Hepatic stellate cell (primary cell): ENCODE measurements at places on chromosomes 7 and 10.

GRCh38 chr7:158805937-158806336 is 23.4 kb downstream of the ESYT2 start:
- no peak for DNase-seq

DNA sequence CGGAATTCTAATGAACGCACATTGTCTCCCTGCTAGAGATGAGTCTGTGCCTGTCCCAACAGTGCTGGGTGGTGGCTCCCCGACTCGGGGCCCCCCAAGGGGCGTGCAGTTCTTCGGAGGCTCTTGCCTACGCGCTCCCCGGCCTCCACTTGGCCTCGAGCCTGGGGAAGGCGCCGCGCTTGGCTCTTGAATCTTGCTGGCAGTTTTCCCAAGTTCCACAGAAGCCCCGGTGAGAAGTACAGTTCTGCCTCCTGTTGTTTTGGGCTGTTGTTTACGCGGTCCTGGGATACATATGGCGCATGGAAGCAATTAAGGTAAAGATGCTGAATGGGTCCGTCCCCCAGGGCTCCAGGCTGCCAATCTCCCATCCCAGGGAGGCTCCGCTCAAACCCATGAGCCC is 32.6 kb upstream of the UNCX start:
- no peak for DNase-seq

GRCh38 chr10:31070691-31071090 is 39.0 kb upstream of the ZNF438 start:
- DNase-seq: no peak

DNA sequence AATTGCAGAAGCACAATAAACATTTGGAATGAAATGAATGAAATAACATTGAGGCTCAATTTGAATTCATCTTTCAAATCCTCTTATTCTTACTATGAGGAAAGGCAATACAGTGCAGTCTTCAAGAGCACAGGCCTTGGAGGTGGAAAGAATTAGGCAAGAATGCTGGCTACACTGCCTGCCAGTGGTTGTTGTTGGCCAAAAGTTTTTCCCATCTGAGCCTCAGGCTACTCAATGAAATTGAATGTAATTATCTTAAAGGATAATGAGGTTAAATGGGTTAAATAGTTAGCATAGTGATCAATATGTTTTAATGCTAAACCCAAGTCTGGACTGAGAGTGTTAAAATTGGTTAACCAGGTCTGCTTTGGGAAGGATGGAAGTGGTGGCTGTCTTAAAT is 140.9 kb downstream of the MBL2 start:
- DNase-seq: no peak

- DNase-seq: peak; percentile 26
These were observed 18.1 kb downstream of the HACD1 start for GRCh38 chr10:17599089-17599488.

- DNase-seq: no peak
These were observed 6.6 kb upstream of the HNRNPF start for GRCh38 chr10:43415544-43415943.

- peak; percentile 17 for DNase-seq
These were observed 61.3 kb downstream of the RAPGEF5 start for GRCh38 chr7:22295402-22296264.

DNA sequence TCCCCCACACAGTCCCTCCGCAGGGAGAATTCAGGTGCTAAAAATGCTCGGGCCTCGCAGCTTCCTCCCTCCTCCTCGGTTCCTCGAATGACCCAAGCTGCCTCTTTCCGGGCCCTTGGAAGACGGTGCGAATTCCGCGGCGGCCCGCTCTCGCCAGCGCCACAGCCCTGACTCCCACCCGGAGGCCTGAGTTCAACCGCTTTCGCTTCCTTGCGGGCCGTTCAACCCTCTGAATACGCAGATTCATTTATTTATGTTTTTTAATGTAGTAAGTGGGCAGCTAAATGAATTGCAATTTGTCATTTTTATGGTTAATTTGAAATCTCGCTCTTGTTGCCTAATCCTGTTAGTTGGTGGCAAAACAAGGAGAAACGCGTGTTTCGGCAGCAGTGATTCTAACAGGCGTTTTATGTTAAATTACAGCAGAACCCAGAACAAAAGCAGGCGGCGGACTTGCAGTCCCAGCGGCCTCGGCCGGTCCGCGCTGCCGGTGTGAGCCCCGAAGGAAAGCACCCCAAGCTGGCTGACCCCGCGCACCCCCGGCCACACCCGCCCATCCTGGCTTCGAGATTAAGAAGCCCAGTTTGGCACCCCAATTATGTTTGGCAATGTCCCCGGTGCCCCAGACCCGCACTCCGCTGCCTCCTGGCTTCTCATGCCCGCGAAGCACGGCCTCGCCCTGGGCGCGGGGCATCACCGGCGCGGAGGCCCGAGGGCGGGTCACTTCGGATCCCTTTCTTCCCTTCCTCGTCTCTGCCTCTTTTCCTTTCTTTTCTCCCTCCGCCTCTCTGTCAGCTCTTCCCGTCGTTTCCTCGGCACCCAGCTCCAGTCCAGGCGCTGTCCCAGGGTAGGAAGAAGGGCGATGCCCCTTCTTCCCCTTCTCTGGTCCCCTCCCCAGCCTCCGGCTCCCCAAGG is 75.9 kb downstream of the INSIG1 start:
- DNase-seq: no peak

- no peak for DNase-seq
These were observed 152.7 kb downstream of the CUX1 start for GRCh38 chr7:101969997-101970585.

- DNase-seq: no peak
These were observed 286.4 kb upstream of the ADARB2 start for GRCh38 chr10:2023687-2024086.

GRCh38 chr10:35208949-35209613 is 82.4 kb downstream of the CREM start:
- DNase-seq: no peak

DNA sequence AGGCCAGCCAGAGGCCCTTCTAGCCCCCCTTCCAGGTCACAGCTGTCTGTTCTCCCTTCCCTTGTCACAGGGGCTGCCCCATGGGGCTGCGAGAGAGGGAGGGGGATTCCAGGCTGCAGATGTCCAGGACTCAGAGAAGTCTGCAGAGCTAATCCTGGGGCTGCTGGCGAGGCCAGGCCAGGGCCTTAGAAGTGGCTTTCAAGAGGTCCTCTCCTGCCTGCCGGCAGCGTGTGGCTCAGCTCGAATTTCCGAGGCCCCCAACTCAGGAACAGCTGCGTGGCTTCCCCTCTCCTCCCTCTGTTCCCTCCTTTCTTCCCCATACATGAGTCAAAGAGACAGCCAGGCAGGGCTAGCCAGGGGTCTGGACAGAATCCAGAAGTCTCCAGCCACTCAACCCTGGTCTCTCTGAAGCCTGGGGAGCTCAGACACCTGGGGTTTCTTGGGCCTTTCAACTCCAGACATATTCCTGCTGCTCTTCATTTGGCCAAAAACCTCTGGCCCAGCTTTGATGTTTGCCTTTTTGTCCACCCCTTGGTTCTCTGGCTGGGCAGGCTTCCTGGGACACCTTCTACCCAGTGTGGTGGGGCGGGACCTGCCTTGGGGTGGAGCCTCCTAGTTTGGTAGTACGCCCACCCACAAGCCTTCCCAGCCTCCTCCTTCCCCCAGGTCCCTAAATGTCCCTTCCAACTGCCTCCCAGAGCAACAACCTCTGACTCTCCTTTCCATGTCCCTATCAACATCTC is 21.8 kb upstream of the EIF5AL1 start:
- peak; percentile 40 for DNase-seq

DNA sequence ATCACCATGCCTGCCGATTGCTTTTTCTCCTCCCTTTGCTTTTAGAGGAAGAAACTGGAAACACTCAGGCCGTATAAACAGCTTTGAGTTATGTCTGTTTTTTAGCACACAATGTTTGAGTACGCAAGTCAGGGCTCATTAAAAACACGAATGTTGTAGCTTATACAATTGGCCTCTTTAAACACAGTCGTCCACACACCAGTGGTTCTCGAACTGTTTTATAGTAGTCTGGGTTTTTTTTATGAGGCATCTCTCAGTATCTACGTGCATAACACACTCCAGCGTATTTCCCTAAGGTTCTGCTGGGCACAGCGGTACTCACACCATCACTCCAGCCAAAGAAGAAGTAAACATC is 13.4 kb upstream of the CARD11 start:
- DNase-seq: no peak

DNA sequence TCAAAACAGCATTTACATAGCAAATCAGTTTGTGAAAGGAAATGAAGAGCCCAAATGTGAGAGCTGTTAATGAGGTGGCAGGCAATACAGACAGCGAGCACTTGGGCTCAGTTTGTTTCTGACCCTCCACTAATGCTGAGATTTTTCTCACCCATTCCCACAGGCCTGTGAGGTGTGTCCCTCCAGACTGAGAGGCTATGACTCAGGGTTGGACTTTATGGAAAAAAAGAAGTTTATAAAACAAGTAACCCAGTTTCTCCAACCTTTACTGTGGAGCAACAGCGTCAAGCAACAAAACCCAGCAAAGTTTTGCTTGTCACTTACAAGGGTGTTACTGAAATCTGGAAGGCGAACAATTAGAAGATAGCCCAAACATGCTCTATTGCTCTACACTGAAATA is 4.9 kb upstream of the FEZF1 start:
- no peak for DNase-seq

DNA sequence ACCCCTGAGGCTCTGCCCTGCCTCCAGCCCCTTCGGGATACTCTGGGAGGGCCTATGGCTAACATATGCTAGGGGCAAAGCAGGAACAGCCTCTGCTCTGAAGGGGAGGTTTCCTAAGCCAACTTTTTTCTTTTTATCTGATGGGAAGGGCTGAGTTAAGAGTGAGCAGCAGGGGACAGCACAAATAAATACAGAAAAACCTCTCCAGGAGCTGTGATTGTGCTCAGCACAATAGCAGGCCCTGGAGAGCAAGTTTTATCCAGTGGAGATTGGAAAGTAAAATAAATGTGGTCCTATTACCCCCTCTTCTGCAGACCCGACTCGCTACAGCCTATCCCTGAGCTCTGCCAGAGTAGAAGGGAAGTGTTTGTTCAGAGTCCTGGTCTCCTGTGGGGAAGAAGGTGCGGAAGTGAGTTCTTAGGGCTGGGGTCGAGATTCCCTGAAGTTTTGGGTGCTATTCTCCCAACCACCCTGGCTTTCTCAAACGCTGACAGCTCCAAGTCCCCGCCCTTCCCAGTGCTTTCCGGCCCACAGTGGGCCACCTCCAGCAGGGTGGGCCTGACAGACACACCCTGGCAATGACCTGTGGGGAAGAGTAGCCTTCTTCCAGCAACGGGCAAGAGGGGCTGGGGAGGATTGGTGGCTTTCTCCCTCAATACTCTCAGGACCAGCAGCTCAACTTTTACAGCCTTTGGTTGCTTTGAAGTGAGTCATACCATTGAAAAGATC is 23.0 kb upstream of the AFAP1L2 start:
- no peak for DNase-seq

GRCh38 chr7:16916105-16916639 is 34.4 kb upstream of the AGR3 start:
- no peak for DNase-seq

GRCh38 chr10:32995751-32996150 is 37.7 kb upstream of the ITGB1 start:
- no peak for DNase-seq

- DNase-seq: no peak
These were observed 254.7 kb downstream of the STK31 start for GRCh38 chr7:23964715-23965114.
